ENCODE measurements at places on chromosomes 4 and X. TPM values are rescaled to one million over a fixed set of nuclear protein-coding genes. Genes with fewer than 3 reads are reported as not detected.

NR3C2 gene
- total RNA-seq: 0.77 TPM

DNA sequence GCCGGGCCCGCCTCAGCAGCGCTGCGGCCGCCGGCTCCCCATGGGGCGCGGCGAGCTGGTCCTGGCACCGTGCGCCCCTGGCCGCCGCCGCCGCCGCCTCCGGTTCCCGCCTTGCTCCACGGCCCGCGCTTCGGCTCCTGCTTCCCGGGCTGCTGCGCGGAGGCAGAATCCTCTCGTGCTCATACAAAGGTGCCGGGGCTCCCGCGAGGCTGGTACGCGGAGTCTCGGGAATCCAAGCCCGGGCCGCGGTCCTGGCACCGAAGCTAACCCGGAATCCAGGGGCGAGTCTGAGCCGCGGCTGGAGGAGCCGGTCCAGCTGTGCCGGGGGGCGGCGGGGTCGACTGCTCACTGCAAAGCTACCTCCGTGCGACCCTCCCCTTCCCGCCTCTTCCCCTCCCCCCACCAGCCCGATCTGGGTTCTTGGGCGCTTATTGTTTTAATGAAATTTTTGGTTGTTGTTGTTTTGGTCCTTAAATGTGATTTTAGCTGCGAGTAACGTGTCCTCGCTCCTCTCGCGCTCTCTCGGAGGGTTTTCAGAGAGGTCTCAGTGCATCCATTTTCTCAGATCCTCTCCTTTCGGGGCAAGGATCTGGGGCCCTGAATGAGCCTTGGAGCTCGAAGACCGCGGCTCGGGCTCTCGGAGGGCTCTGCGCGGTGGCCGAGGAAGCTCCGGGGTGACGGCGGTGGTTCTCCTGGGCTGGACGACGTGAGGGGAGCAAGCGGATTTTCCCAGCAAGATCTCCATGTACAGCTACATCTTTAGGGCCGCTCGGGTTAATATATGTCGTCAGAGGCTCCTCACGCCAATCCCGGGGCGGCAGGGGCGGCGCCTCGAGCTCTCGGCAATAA is at the start of gene HAND2:
TSS of gene HAND2 (minus strand) at position 753 of the 849 bp plus-strand sequence. CDS start 940 bp downstream, outside the sequence.
- no peak for DNase-seq

- DNase-seq: peak; percentile 69
Observed at GRCh38 chr4:70714079-70714887, 7.5 kb upstream of the RUFY3 start.

GRCh38 chr4:151573945-151574344 is 165.0 kb downstream of the FHIP1A start:
- DNase-seq: peak; percentile 87

GC gene
- total RNA-seq: not detected

FATE1 gene
- total RNA-seq: not detected

GRCh38 chr4:53653484-53654053 is 62.3 kb upstream of the LNX1 start:
- no peak for DNase-seq

DNA sequence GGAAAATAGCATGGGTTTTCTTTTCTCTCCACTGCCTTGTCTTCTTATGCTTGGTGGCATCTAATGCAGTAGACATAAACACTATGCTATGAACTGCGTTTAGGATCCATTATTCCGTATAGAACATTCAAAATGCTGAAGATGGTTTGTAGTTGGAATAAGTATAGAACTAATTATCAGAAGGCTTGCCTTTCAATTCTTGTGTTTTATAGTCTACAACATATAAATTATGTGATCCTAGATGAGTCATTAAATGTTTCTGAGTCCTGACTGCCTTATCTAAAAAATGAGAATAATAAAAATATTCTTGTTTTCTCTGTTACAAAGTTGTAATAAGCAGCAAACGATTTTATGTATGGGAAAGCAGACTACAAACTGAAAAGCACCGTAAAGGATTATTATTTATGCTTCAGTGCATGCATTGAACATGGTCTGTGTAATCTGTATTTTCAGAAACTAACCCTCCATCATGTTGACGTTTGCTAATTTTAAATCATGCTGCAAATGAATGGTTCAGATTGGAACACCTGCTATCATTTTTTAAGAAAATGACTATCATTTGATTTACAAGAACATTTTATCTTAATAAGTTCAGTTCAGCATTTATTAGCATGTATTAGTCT is 335.9 kb upstream of the AADAT start:
- DNase-seq: no peak

GRCh38 chrX:154459832-154460231 is 1.8 kb downstream of the PLXNA3 start:
- DNase-seq: no peak

TNIP3 gene
- total RNA-seq: not detected

GRCh38 chr4:186149872-186150271 is 41.5 kb upstream of the CYP4V2 start:
- DNase-seq: no peak

ARHGAP36 gene
- not detected for total RNA-seq

DNA sequence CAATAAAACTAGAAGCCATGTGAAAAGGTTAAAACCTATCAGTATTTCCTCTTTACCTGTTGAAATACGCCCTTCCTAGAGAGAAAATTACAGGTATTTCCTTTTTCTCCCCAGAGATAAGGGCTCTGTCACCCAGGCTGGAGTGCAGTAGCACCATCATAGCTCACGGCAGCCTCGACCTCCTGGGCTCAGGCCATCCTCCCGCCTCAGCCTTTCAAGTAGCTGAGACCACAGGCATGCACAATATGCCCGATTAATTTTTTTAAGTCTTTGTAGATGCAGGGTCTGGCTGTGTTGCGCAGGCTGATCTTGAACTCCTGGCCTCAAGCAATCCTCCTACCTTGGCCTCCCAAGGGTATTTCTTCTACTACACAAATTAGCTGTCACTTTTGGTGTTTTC is 154.4 kb downstream of the HNRNPD start:
- DNase-seq: no peak

DNA sequence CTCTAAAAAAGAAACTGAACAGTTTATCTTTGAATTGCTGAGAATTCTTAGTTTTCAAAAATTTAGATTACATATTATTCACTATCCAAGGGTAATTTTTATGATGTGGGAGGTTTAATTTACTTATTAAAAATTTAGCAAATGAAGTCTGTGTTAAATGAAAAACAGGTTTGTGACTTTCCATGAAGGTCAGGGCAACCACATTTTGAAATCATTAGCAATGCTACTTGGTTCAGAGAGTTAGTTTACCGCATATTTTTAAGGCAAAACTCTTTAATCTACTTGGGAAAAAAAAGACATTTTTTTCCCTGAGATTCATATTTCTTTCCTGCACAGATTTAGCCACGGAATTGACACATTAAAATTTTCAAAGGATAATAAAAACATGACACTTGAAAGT is 37.3 kb upstream of the PRSS12 start:
- DNase-seq: no peak

HERC5 gene
- total RNA-seq: 0.13 TPM

GRCh38 chr4:176261481-176261880 is 7.5 kb downstream of the ASB5 start:
- DNase-seq: no peak

PNMA3 gene
- total RNA-seq: under 0.01 TPM

GRCh38 chr4:88107406-88108107 is 50.9 kb downstream of the ABCG2 start:
- DNase-seq: peak; percentile 20

Measured in bronchial epithelial cell (primary cell).